ENCODE measurements at places on chromosomes 3 and 15.

DNA sequence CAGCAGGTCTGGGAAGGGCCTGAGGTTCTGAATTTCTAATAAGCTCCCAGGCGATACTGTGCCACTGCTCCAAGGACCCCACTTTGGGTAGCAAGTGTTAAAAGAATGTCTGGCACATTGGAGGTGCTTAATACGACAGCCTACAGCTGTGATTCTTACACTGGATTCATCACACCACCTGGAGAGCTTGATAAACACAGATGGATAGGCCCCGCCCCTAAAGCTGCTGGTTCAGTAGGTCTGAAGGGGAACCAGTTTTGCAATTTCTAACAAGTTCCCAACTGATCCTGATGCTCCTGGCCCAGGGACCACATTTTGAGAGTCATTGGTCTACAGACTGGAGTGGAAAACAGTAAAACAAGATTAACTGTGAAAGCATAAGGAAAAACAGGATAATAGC, 124.8 kb upstream of the ST8SIA2 start:
- DNase-seq = no peak

DNA sequence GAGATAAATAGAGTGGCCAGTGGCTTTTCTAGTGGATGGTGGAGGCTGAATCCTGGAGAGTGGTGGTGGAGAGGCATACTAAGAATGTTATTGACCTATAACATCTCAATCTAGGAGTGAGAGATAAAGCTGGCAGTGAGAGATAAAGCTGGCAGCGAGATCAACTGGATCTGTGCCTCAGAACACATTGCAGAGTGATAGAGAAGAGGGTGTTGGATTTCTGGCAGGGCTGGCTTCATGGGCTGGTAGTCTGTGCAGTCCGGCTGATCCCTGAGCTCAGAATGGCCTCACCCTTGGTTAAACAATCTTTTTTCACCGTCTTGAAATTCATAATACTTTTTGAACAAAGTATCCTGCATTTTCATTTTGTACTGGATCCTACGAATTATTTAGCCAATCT, 221.2 kb downstream of the NLGN1 start:
- no peak for DNase-seq

DNA sequence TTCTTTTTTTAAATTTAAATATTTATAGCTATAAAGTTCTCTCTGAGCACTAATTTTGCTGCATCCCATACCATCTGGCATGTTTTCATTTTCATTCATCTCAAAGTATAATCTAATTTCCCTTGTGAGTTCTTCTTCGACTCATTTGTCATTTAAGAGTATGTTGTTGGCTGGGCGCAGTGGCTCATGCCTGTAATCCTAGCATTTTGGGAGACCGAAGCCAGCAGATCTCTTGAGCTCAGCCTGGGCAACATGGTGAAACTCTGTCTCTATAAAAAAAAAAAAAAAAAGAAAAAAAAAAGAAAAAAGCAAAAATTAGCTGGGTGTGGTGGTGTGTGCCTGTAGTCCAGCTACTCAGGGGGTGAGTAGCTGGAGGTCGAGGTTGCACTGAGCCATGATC, 34.8 kb downstream of the MAP1A start:
- DNase-seq = no peak

GRCh38 chr3:36969085-36969484, 23.8 kb downstream of the EPM2AIP1 start:
- DNase-seq = no peak

GRCh38 chr15:53918180-53919079, 59.8 kb upstream of the UNC13C start:
- no peak for DNase-seq

- peak; percentile 18 for DNase-seq
Measured at GRCh38 chr15:29089731-29090616, 179.6 kb downstream of the NSMCE3 start.

DNA sequence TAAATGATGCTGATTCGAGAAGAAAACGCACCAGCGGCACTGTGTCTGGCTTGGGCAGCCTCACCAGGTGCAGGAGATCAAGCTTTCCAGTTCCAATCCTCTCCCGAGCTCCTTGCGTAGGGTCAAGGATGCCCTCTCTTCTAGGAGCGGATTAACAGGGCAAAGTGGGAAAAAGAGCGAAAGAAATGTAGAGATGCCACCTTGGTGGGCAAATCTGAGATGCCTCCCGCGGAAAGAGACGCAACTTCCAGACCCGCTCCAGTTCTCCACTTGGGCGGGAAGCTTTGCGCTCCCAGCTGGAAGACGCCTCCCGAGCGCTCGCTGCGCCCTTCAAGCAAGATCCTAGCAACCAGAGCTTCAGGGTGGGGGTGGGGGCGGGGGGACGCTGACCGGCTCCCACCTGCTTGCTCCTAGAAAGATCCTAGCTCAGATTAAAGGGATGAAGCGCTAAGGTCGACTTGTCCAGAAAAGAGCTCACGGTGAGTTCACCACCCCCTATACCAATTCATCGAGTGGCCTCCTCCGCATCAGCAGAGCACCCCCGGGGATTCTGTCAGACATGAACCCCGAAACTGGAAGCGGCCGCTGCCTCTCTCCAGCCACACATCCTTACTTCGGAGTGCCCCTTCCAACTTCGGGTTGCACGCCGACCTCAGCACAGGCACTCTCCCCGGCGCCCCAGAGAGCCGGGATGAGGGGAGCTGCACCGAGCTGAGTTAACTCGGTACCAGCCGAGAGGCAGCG, 769 bp downstream of the TAFA4 start:
- DNase-seq = no peak

GRCh38 chr3:66403323-66403990, 97.4 kb downstream of the LRIG1 start:
- peak; percentile 29 for DNase-seq

Measured in fibroblast of villous mesenchyme (primary cell).